RKO (cell line): ENCODE measurements at places on chromosomes 5 and 9.

DNA sequence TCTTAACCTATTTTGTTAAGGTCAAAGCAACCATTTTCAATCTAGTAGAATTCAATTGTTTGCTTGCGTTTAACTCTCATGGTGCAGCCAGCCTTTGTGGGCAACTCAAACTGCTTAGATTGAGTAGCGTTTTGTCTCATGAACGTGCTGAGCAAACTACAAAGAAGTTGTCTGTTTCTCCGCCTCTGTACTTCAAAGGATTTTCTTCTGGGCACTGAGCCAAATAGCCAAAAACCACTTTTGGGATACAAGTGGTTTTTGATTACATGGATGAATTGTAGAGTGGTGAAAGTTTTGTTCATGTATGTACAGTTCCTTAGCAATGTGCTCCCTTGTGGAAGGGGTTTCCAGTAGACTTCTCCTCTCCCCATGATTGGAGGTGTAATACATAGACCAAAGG, 122.9 kb downstream of the CFAP90 start:
- DNase-seq, result no peak

DNA sequence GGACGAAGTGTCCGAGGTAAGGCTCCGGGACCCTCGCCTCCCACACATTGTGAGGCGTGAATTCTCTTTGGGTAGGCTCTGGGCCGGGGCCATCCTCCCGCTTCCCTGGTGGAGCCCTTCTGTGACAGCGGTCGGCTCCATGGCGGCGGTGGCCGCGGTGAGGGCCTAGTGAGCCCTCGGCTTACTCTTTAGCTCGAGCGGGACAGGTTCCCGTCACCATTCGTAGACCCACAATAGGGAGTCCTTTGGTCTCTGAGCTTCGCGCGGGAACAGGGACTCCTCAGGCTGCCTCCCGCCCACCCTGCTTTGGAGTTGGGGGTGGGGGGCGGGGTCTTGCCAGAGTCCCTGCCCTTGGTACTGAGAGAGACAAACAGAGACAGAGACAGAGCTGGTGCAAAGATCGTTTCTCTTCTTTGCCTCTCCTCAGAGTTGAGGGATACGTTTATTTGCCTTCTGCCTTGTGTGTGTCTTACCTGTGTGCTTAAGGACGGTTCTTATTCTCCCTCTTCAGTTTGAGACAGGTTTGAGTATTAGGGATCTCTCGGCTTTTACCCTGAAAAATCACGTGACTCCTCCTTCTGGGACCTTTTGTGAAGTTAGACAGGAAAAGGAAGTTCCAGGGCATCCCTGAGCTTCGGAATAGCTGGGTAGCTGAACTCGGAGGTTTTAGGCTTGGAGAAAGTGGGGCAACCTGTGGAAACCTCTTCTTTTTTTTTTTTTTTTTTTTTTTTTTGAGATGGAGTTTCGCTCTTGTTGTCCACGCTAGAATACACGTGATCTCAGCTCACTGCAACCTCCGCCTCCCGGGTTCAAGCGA, 833 bp downstream of the ANKHD1 start:
- DNase-seq, result peak; percentile 75

GRCh38 chr9:72205513-72205912, 56.3 kb downstream of the GDA start:
- no peak for DNase-seq

GRCh38 chr9:94993160-94993820, 266.8 kb downstream of the AOPEP start:
- no peak for DNase-seq

DNA sequence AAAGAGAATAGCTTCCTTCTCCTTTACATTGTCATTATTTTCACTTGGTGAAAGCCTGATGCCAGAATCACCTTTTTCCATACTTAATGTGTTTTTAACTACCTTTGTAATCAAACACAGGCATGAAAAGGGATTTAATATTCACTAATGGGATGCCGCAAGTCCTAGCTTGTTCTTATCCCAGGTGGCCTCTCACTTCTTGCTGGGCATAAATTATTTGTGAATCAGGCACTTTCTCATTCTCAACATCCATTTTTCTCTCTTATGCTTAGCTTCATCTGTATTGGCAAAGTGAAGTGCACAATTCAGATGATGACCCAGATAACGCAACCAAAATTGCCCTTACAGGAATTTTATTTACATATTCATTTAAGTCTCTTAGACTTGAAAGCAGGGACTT, 10.9 kb downstream of the ACTL7B start:
- no peak for DNase-seq

DNA sequence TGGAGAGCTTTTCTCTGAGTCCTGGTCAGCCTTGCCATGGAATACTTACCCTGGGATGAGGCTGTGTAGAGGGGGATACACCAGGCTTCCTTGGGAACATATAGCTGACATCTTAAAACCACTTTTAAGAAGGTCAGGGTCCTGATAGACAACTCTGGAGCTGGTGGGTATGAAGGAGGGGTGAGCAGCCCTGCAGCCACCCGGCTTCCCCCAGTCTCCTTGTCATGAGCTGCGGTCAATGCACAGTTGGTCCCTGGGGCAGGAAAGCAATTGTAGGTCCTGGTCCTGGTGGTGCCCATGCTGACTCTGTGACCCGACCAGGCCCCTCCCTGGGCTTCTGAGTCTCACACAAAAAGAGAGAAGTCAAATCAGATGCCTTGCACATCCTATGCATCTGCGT, 63.6 kb downstream of the MRPL36 start:
- no peak for DNase-seq

DNA sequence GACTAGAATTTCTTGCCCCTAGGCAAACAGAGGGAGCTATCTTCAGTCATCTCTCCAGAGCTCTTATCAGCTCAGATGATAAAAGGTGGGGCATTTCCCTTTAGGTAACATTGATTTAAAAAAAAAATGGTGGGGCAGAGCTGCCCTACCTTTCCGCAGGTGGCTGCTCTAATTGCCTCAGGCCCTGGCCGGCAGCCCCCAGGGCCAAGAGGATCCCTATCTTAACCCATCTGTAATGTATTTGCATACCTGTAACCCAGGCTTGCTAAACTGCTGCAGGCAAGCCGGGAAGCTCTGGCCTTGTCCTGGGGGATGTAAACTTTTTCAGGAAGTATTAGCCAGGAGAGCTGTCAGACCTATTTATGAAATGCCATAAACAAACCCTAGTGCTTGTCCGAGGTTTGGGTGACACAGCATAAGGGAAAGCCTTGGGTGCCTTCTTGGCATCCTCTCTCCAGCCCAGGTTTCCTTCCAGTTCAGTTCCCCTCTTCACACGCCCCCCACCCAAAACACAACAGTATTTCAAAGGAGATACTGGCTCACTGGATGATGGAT, 20.9 kb upstream of the ZSWIM6 start:
- no peak for DNase-seq

DNA sequence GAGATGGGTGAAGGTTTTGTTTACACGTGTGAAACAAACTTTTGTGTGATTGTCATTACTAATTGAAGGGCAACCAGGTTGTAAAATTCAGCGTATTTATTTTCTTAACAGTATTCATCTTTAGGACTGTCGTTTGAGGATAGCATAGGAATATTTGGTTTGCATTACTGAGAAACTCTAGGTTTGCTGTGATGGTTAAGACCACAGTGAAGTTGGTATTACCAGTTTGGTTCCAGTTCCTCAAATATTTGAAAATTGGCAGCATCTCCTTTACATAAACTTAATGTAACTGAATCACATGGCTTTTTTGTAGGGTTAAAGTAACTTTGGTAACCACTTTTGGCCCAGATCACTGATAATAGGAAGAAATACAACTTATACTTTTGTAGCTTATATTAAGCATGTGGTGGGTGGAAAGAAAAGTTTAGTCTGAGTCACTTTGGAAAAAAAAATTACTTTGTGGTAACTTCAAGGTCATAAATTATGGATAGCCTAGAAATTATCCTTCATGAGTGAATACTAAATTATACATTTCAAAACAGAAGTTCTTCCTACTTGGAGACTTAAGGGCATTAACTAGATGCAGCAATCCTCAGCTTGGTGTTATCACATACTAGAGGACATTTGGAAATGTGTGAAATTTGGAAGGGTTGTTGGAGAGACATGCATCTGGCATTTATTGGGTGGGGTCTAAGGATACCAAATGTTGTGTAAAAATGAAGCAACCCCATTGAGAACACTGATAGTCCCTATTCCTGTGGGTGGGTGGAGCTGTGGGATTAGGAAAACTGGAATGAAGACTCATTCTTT, 33.9 kb downstream of the G3BP1 start:
- no peak for DNase-seq

DNA sequence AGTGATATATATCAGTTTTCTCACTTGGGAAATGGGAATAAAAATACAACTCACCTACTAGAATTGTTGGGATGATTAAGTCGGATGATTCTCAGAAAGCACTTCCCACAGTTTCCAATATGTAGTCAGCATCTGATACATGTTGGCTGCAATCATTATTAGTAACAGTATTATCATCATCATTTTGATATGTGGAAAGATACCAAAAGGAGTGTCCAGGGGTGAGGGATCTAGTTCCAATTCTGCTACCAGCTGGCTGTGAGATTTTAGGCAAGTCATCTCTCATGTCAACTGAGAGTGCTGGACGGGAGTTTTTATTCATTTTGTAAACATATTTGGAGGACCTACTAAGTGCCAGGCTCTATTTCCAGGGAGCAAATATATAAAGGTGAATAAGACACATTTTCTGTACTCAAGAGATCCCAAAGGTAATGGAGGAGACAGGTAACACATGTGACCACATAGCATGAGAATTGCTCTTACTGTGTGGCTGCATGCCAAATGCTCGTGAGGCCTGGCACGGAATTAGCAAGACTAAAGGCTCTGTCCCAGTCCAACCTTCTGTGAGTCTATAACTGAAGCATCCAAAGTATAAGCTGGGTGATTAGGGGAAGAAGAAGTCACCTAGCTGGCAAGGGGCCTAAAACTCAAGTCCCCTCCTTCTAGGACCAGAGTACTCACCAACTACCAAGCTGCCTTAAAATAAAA, 83.0 kb downstream of the GRIA1 start:
- no peak for DNase-seq

GRCh38 chr5:45779874-45780671, 83.9 kb upstream of the HCN1 start:
- DNase-seq, result no peak
